ENCODE measurements at places on chromosomes 4 and X. TPM values are rescaled to one million over a fixed set of nuclear protein-coding genes. Genes with fewer than 3 reads are reported as not detected.

ITIH6 gene
- not detected for total RNA-seq

BANK1 gene
- 0.47 TPM for total RNA-seq

COL4A5 gene
- total RNA-seq, result 18.1 TPM

NSD2 gene
- total RNA-seq, result 65.7 TPM

NAP1L3 gene
- total RNA-seq, result not detected

UCHL1 gene
- 373 TPM for total RNA-seq

ODAM gene
- total RNA-seq, result not detected

GAGE2A gene
- not detected for total RNA-seq

INPP4B gene
- total RNA-seq, result 4.7 TPM

TMPRSS11F gene
- not detected for total RNA-seq

CCSER1 gene
- not detected for total RNA-seq

ACE2 gene
- not detected for total RNA-seq

GLUD2 gene
- total RNA-seq, result 3.2 TPM

CT45A3 gene
- total RNA-seq, result not detected

OTC gene
- total RNA-seq, result not detected

ARMCX2 gene
- 20.7 TPM for total RNA-seq

All from mammary microvascular endothelial cell (primary cell).